ENCODE measurements at places on chromosomes 2 and 18. TPM values are rescaled to one million over a fixed set of nuclear protein-coding genes. Genes with fewer than 3 reads are reported as not detected.
A peak's percentile ranks its signal among the peaks of the same experiment; 100 is the strongest.

- no peak overlapping the region for H3K27ac ChIP-seq
- no peak for DNase-seq
- H3K27me3 ChIP-seq = no peaks in the 10 kb centered on the region
- no peaks in the 10 kb centered on the region for H3K4me1 ChIP-seq
These were observed 701.6 kb upstream of the ZEB2 start for GRCh38 chr2:145221516-145221915.

DNA sequence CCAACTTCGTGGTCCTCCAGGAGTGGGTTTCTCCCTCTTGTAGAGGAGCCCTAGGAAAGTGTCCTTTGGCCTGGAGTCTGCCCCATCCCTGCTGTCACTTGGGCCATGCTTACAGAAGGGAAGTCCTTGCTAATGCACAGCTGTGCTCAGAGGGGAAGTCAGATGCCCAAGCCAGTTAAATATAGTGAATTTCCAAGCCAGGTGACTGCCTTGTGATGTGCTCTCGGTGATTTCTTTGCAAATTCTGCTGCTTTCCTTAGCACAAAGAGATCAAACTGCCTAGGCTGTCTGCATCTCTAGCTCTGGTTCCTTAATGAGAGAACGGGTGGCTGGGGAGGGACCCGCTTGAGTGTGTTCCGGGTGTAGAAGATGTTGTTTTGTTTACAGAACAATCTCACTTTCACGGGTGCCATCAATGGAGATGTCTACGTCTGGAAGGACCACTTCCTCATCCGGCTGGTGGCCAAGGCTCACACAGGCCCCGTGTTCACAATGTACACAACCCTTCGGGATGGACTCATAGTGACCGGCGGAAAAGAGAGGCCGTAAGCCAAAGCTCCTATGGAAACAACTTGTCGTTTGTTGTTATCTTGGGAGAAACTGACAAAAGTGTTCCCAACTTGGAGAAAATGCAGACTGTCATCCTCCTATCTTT is 91.4 kb downstream of the RTN4 start:
- H3K36me3 ChIP-seq = no peaks in the 10 kb centered on the region
- no peak for DNase-seq
- no peaks in the 10 kb centered on the region for H3K27me3 ChIP-seq
- no peaks in the 10 kb centered on the region for H3K4me1 ChIP-seq
- H3K27ac ChIP-seq = no peak overlapping the region
- H3K4me3 ChIP-seq = no peak overlapping the region

The FEV gene
- total RNA-seq = not detected

DNA sequence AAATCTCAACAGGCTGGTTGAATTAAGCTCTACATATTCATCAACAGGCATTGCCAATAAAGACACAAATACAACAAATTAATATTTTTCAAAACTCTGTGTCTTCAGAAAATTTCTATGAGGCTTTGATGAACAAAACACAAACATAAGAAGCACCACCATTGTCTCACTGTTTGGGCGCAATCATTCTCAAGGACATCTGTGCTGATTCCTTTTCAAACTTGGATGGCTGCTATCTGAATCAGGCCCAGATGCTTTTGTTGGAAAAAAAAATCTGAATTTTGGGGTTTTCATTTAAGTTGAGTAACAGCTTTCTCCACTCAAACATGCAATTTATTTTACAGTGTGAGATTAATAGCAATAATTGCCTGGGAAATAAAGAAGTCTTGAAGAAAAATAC is 173.8 kb downstream of the NRXN1 start:
- no peaks in the 10 kb centered on the region for H3K27me3 ChIP-seq
- H3K27ac ChIP-seq = no peak overlapping the region
- no peak overlapping the region for H3K4me3 ChIP-seq
- H3K36me3 ChIP-seq = no peaks in the 10 kb centered on the region
- DNase-seq = no peak
- H3K4me1 ChIP-seq = no peaks in the 10 kb centered on the region

GRCh38 chr2:189408294-189408693 is 33.0 kb upstream of the WDR75 start:
- H3K27me3 ChIP-seq = no peaks in the 10 kb centered on the region
- no peaks in the 10 kb centered on the region for H3K4me1 ChIP-seq
- H3K36me3 ChIP-seq = no peaks in the 10 kb centered on the region

The SCG2 gene
- 0.63 TPM for total RNA-seq

The NCKAP1 gene
- total RNA-seq = 88.5 TPM

GRCh38 chr2:36441065-36441625 is 85.6 kb downstream of the CRIM1 start:
- no peak for DNase-seq
- no peak overlapping the region for H3K4me3 ChIP-seq
- no peak overlapping the region for H3K27ac ChIP-seq
- no peaks in the 10 kb centered on the region for H3K27me3 ChIP-seq
- no peaks in the 10 kb centered on the region for H3K4me1 ChIP-seq
- no peaks in the 10 kb centered on the region for H3K36me3 ChIP-seq

- DNase-seq = peak; percentile 51
- no peak overlapping the region for H3K4me3 ChIP-seq
- no peaks in the 10 kb centered on the region for H3K36me3 ChIP-seq
These were observed 144.1 kb downstream of the ZFP36L2 start for GRCh38 chr2:43082111-43082894.

DNA sequence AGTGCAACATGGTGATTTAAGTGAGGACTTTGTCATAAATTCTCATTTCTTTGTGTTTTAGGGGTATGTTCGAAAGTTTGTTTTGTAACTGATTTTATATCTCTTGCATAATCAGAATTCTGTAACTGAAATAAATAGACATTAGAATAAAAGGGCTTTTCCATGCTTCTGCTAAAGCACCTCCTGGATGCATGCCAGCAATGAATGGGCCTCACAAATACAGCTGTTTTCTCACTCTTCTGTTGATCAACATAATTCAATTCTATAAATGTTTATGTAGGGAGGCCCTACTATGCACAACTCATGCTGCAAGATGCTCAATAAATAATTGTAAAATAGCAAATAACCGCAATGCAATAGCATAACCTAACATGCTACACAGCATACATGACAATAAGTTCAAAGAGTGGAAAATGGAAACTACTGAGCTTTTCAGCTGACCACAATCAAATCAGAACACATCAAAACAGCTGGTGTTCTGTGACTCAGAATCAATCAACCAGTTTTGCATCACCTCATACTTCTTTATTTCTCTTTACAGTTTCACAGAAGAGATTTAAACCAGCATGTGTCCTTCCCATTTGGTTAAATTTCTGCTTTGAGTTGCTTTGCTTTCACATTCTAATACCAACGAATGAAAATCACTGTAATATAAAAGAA is 11.0 kb downstream of the CDH7 start:
- no peaks in the 10 kb centered on the region for H3K36me3 ChIP-seq
- DNase-seq = no peak
- H3K4me3 ChIP-seq = no peak overlapping the region
- no peaks in the 10 kb centered on the region for H3K27me3 ChIP-seq

DNA sequence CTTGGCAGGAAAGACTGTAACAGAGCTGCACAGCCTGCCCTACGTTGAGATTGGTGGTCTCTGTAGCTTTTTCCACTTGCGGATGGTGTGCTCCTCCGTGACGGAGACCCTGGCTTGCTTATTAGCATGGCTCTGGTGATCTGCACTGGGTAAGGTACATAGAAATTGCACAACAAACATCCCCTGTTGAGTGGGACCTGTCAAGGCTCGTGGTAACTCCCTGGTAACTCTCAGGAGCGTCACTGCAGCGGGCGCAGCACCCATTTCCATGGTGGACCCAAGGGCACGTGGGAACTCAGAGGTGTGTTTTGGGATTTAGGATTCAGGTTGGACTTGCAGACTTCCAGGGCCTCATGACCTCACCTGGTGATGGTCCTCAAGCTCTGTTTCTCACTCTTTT is 1.1 kb downstream of the TRAF3IP1 start:
- no peak for DNase-seq
- H3K27ac ChIP-seq = no peak overlapping the region
- no peaks in the 10 kb centered on the region for H3K27me3 ChIP-seq
- peaks cover 18% of the 10 kb centered on the region for H3K4me1 ChIP-seq
- peak overlapping the region; percentile 62 for H3K4me3 ChIP-seq

DNA sequence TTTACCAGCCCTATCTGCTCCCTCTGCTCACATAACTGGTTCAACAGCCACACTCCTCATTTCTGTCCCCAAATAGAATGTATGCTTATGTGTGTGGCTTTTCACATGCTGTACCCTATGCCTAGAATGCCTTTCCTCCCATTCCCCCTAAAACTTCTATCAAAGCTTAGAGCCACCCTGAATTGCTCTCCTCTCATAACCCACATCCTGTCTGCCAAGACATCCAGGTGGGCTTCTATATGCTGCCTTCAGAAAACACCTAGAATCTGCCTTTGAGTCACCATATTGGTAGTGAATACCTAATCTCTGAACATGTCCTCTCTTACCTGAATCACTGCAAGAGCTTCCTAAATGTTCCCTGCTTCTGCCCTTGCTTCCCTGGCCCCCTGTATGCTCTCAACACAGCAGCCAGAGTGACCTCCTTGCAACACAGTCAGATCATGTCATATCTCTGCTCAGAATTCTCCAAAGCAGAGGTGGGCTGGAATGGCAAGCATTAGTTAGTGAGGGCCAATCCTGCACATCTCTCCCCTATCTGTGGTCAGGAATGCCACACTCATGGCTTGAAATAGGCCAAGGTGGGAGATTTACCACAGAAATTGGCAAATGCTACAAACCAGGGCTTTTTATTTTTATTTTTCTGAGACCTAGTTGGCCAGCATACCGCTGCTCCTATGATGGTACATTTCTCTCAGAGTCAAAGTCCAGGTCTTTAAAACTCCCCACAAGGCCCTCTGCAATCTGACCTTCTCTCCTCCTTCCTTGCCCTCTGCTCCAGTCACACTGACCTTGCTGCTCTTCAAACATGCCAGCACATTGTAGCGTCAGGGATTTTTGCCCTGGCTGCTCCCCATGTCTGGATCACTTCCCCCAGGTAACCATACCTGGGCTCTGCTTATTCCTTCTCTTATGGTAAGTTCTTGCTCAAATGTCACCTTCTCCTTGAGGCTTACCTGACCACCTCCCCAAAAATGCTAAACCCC is 111.8 kb upstream of the STON1 start:
- no peak overlapping the region for H3K4me3 ChIP-seq
- no peaks in the 10 kb centered on the region for H3K27me3 ChIP-seq
- no peak overlapping the region for H3K27ac ChIP-seq
- DNase-seq = no peak
- no peaks in the 10 kb centered on the region for H3K4me1 ChIP-seq

The CCBE1 gene
- total RNA-seq = 3.9 TPM

The GPR39 gene
- 0.22 TPM for total RNA-seq

The UGT1A4 gene
- not detected for total RNA-seq
